Ammon's horn (tissue), 1 donor: ENCODE measurements at places on chromosomes 5 and 9.

DNA sequence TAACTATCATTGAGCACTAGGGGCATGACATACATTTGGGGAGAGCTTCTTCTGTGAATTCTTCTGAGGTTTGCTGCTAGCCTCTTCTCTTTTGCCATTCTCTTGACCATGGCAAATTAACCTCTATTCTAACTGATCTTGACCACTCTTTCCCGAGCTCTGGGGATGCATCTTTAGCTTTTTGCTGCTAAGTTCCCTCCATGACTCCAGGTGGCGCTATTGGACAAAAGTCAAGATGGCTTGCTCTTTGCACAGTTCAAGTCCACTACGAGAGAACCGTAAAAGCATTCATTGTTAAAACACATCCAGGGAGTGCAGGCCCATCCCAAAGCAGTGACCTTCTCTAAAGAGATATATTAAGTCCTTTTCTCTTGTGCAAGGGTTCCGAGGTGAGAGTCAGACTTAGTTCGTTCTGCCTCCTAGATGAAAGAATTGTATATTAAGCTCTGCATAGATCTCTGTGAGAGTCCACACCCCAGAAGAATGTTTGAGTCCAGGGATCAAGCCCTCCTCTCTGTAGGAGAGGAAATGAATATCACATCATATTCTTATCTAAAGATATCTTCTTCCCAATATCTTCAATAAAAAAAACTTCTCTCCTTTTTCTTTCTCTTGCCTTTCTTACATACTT lies 1152.9 kb upstream of the CDH6 start:
- peak; percentile 82 for DNase-seq

DNA sequence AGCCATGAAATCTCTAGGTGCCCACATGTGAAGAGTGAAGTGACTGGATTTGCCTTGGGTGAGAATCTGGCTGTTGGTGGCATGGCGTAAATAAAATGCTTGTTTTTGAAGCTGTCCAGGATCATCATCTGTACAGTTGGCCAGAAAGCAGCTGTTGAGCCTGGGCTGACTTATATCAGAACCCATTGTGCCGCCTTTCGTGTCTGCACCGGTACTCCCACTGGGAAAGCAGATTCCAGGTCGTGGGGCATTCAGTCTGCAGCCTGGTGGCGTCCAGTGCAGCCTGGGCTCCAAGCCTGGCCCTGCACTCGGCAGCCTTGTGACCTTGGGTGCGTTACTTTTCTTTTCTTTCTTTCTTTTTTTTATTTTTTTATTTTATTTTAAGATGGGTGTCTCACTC lies 27.8 kb downstream of the PRRC2B start:
- DNase-seq = no peak

- DNase-seq = peak; percentile 63
Measured at GRCh38 chr9:78601957-78602565, 305.1 kb downstream of the PSAT1 start.

GRCh38 chr5:74401946-74402320 lies 238.6 kb downstream of the ENC1 start:
- DNase-seq = no peak

DNA sequence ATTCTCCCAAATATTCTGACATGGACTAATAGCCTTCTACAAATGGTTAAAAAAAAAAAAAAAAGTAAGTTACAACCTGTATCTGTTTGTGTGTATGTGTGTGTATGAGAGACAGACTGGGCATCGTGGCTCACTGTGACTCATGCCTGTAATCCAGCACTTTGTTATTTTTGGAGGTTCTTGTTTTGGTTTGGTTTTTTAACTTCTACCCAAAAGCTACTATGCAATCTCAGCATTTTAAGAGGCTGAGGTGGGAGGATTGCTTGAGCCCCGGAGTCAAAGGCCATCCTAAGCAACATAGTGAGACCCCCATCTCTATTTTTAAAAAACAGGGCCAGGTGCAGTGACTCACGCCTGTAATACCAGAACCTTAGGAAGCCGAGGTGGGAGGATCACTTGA lies 17.6 kb upstream of the HAVCR1 start:
- peak; percentile 49 for DNase-seq

GRCh38 chr9:119179701-119180100 lies 189.5 kb downstream of the BRINP1 start:
- DNase-seq = no peak

DNA sequence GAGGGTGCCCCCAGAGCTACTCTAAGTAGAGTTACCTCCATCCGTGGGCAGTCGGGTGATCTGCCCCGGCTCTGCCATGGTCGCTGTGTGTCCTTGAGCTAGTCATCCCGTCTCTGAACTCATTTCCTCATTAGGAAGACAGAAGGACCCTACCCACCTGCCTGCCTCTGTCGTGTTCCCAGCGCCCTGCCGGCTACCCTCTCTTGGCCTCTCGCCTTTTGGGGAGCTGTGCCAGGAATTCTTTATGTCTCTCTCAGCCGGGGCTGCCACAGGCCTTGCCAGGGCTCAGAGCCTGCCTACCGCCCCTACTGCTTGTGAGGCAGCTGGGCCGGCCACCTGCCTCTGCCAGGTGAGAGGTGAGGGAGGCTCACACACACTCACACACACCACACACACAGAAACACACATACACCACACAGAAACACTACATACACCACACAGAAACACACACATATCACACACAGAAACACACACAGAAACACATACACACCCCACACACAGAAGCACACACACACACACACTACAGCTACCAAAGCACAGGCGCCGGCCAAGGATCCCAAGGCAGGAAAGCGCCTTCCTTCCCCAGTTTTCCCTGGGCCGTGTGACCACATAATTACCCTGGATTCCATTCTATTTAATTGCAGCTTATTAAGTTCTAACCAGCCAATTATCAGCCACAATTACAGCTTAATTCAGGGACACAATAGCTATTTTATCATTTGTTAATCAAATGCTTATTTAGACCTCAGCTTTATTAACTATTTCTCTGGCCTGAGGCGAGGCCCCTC lies 41.7 kb downstream of the UNC5A start:
- no peak for DNase-seq
